Uterus (tissue), 4 donors: ENCODE measurements at places on chromosomes 2 and 18. TPM values are rescaled to one million over a fixed set of nuclear protein-coding genes. Genes with fewer than 3 reads are reported as not detected.

Gene PTPRM
- 127 TPM for total RNA-seq

Gene SCG2
- total RNA-seq, result 5.0 TPM

Gene DPP10
- not detected for total RNA-seq

Gene SPP2
- not detected for total RNA-seq

Gene RALB
- 75.0 TPM for total RNA-seq

Gene AOX1
- 13.8 TPM for total RNA-seq

Gene CNDP1
- not detected for total RNA-seq

Gene LIPG
- total RNA-seq, result not detected

Gene NEU2
- not detected for total RNA-seq

Gene MEP1B
- not detected for total RNA-seq

Gene KATNAL2
- 2.8 TPM for total RNA-seq

Gene GKN2
- total RNA-seq, result not detected

Gene OSBPL1A
- total RNA-seq, result 56.7 TPM

Gene IL37
- total RNA-seq, result not detected
